ENCODE measurements at places on chromosomes 4 and X.

- peak; percentile 22 for DNase-seq
Measured at GRCh38 chrX:107747596-107748161, 27.9 kb downstream of the TSC22D3 start.

GRCh38 chr4:123198706-123199105, 197.9 kb upstream of the SPRY1 start:
- no peak for DNase-seq

DNA sequence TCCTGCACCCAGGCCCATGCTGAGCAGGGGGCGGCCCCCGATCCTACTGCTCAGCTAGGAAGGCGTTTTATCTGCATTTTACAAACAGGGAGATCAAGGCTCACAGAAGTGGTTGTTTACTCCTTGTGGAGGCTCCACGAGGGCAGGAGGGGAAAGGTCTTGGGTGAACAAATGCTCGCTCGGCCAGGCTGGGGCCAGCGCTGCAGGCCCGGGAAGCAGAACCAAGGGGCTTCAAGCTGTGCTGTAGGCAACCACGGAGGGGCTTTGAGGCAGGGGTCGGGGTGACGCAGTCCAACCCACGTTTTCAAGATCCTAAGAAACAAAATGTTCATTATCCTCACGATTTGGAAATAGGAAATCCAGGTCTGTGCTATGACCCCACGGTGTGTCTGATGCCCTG, 125.8 kb downstream of the HMX1 start:
- no peak for DNase-seq

- no peak for DNase-seq
Measured at GRCh38 chr4:102774254-102774653, 13.5 kb upstream of the MANBA start.

GRCh38 chrX:115900425-115900824, 270.1 kb upstream of the AGTR2 start:
- DNase-seq = no peak

Data from transverse colon (tissue), 4 donors.